ENCODE measurements at places on chromosomes 3 and 15. TPM values are rescaled to one million over a fixed set of nuclear protein-coding genes. Genes with fewer than 3 reads are reported as not detected.
A peak's percentile ranks its signal among the peaks of the same experiment; 100 is the strongest.

- peak; percentile 60 for DNase-seq
These were observed 146.1 kb downstream of the UACA start for GRCh38 chr15:70617076-70617910.

GRCh38 chr3:58340594-58341244 lies 8.0 kb downstream of the PXK start:
- DNase-seq, result no peak

DNA sequence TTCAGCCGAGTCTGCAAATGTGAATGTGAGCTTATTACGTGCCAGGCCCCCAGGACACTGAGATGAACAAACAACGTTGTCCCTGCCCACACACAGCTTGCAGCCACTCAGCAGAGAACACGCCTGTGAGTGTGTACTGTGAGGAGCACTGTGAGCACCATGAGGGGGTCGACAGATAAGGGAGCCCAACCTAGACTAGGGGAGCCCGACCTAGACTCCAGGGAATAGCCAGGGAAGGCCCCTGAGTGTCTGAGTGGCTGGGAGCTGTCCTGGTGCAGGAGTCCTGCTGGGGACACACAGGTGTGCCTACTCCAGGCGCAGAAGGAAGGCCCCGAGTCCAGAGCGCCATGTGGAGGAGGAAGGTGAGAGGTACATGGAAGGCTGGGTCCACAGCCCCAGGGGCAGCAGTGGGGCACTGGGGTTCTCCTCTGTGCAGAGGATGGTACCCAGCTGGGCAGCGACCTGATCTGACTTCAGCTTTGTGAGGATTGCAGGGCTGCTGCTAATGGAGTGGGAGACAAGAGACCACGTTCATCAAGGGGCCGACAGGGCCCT lies 36.5 kb downstream of the MGLL start:
- DNase-seq, result no peak

DNA sequence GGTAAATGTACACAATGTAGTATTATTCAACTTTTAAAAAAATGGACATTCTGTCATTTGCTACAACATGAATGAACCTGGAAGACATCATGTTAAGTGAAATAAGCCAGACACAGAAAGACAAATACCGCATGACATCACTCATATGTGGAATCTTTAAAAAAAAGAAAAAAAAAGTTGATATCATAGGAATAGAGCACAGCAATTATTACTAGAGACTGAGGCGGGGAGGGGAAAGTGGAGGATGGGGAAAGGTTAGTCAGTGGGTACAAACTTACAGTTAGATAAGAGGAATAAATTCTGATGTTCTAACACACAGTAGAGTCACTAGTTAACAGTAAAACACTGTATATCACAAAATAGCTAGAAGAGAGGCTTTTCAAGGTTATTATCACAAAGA lies 22.2 kb downstream of the RYK start:
- no peak for DNase-seq

GRCh38 chr3:48504051-48504946 lies at the start of gene SHISA5:
Gene SHISA5, minus strand, starts transcription at chr3:48504174. Its CDS starts 80 bp downstream, at chr3:48504094.
- DNase-seq, result peak; percentile 55

The AZI2 gene
- total RNA-seq, result 102 TPM

The PFKFB4 gene
- 18.1 TPM for total RNA-seq

All from fibroblast of villous mesenchyme (primary cell).